Activated T-helper 2 cell treated with anti-CD3 and anti-CD28 coated beads, Interferon-gamma antibody, Interleukin-2, Interleukin-4, amounts not matched to agents 10 μg/mL and 5 μg/mL and 100 μg/mL, durations not matched to agents 14 hours and 24 hours and 36 hours (primary cell): ENCODE measurements at places on chromosomes 1 and 21. TPM values are rescaled to one million over a fixed set of nuclear protein-coding genes. Genes with fewer than 3 reads are reported as not detected.

The SRGAP2 gene
- total RNA-seq: 142 and 157 TPM in 2 replicates

The TMEM269 gene
- total RNA-seq: 0.16 and 0.39 TPM in 2 replicates

GRCh38 chr1:247401310-247402119, 14.5 kb upstream of the NLRP3 start:
- H3K36me3 ChIP-seq: no peaks in the 10 kb centered on the region
- H3K4me3 ChIP-seq: no peak overlapping the region
- H3K27me3 ChIP-seq: peaks cover 54% of the 10 kb centered on the region
- H3K4me1 ChIP-seq: peaks cover 3% of the 10 kb centered on the region
- no peak overlapping the region for H3K27ac ChIP-seq

DNA sequence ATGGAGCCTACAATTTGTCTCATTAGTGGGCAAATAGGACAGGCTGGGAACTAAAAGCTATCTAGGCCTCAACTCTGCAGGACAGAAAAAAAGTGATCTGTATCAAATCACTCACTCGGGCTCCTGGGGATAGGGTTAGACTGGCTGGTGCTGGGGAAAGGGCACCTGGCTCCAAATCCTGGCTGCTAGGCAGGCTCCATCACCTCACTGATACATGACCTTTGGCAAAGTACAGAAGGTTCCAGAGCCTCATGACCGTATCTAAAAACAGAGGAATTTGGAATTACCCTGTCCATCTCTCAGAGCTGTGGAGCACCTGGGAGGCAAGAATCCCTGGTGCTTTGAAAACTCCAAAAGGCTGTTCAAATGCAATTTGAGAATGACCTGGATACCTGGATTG, 51.7 kb downstream of the SUSD4 start:
- peaks cover 2% of the 10 kb centered on the region for H3K27me3 ChIP-seq
- no peak overlapping the region for H3K4me3 ChIP-seq
- H3K27ac ChIP-seq: no peak overlapping the region
- no peaks in the 10 kb centered on the region for H3K4me1 ChIP-seq
- DNase-seq: no peak

- peaks cover 9% of the 10 kb centered on the region for H3K4me1 ChIP-seq
- H3K27ac ChIP-seq: no peak overlapping the region
- peaks cover 70% of the 10 kb centered on the region for H3K36me3 ChIP-seq
- DNase-seq: no peak
- no peaks in the 10 kb centered on the region for H3K27me3 ChIP-seq
These were observed 56.0 kb downstream of the SASS6 start for GRCh38 chr1:100076744-100077143.

- peaks cover 4% of the 10 kb centered on the region for H3K4me1 ChIP-seq
- no peaks in the 10 kb centered on the region for H3K36me3 ChIP-seq
- no peak overlapping the region for H3K27ac ChIP-seq
- no peak for DNase-seq
- peaks cover 2% of the 10 kb centered on the region for H3K27me3 ChIP-seq
- H3K4me3 ChIP-seq: no peak overlapping the region
These were observed 7.0 kb upstream of the POFUT2 start for GRCh38 chr21:45294509-45295291.

DNA sequence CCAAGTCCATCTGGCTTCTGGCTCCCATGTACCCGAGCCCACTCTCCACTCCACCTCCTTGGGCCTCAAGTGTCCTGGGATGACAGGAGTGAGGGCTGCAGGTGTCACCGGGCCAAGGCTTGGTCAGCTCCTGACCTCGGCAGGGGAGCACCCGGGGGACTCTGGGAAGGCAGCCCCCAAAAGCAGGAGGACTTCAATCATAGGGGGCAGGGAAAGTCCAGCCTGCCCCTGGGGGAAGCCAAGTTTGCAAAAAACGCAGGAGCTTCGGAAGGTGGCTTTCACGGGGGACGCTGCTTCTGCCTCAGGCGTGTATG, 56.8 kb downstream of the KCNAB2 start:
- H3K4me3 ChIP-seq: no peak overlapping the region
- H3K27me3 ChIP-seq: no peaks in the 10 kb centered on the region
- no peak overlapping the region for H3K27ac ChIP-seq

DNA sequence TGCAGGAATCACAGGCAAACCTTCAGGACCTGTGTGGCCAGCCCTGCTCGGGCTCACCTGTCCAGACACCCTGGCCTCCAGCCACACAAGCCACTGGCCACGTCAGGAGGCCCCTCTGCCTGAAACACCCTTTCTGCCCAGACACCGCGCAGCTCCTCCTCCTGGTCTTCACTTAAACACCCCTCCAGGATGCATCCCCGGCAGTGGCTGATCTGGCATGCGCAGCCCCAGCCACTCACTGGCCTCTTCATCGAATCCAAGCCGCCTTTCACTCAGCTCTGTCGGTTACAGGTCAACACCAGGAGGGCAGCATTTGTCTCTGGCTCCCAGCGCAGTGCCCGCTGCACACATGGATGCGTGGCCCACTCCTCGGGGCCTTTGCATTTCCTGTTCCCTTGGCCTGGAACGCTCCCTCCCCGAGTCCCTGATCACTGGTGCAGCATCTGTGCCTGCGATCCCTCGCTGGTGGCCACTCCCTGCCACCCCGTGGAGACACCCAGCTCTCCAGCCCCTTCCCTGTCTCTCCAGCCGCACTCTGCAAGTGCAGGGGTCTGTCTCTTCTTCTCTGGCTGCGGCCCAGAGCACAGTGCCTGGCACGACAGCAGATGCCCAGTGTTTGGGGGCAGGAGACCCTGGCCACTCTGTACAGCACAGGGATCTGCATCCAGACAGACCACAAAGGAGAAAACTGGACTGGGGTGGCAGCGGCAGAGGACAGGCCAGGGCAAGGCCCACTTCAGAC, 9.4 kb downstream of the TPRG1L start:
- H3K36me3 ChIP-seq: peaks cover 24% of the 10 kb centered on the region
- no peak overlapping the region for H3K27ac ChIP-seq
- no peaks in the 10 kb centered on the region for H3K27me3 ChIP-seq
- no peak for DNase-seq

DNA sequence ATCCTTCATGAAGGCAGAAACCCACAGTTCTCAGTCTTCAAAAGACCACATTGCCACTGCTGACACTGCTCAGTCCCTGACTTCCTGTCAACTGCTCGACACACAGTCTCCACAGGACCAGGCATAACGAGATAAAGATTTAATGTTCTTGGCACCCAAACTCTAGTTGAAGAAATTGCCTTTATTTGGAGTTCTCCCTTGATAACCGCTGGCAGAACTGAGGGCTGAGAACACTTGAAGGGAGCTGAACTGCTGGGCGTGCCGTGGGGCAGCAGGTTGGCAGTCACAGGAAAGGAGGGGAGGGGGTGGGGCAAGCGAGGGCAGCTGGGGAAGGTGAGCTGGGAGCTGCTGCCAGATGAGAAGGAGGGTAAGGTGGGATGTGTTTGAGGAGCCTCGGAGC, 15.9 kb downstream of the HENMT1 start:
- peaks cover 59% of the 10 kb centered on the region for H3K36me3 ChIP-seq
- H3K4me1 ChIP-seq: peaks cover 63% of the 10 kb centered on the region

- H3K36me3 ChIP-seq: no peaks in the 10 kb centered on the region
- H3K4me3 ChIP-seq: no peak overlapping the region
- H3K27me3 ChIP-seq: no peaks in the 10 kb centered on the region
- DNase-seq: no peak
These were observed 17.6 kb downstream of the SHISA4 start for GRCh38 chr1:201906336-201906735.

DNA sequence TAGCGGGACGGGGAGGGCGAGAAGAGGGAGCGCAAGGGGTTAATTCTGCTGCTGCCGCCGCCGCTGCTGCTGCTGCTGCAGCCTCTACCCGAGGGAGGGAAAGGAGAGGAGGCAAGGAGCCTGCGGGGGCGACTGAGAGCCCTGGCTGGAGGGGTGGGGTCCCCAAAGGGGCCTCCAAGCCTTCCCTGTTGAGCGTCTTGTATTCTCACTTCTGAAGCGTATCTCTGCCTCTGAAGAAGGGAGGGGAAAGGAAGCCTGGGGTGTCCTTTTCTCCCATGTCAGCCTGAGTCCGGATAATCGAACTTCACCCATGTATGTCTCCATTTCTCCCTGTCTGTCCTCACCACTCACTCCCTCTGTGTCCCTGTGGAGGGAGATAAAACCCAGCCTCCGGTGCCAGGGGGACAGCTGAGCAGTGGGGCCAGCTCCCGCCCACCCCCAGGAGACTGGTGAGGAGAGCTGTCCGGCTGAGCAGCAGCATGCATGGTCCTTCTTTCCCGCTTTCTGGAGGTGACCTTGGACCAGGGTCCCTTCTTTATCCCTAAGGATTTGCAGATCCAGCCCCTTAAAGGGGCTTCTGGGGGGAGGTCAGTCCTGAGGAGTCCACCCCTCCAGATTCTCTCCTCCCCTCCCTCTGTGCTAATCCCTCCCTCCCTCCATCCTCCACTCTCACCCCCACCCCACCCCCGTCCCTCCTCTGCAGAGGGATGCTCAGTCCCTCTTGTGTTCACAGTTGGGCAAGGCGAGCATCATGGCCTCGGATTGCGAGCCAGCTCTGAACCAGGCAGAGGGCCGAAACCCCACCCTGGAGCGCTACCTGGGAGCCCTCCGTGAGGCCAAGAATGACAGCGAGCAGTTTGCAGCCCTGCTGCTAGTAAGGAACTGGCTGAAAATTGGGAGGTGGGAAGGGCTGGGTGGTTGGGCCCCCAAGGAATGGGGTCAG, 1.0 kb downstream of the NCDN start:
- no peaks in the 10 kb centered on the region for H3K27me3 ChIP-seq
- peak overlapping the region; percentile 96 for H3K27ac ChIP-seq
- DNase-seq: no peak
- H3K4me3 ChIP-seq: peak overlapping the region; percentile 96
- H3K36me3 ChIP-seq: peaks cover 21% of the 10 kb centered on the region

GRCh38 chr1:192002063-192002462, 156.2 kb upstream of the RGS18 start:
- no peaks in the 10 kb centered on the region for H3K36me3 ChIP-seq
- no peaks in the 10 kb centered on the region for H3K4me1 ChIP-seq
- no peaks in the 10 kb centered on the region for H3K27me3 ChIP-seq
- no peak for DNase-seq

- no peaks in the 10 kb centered on the region for H3K36me3 ChIP-seq
- peak overlapping the region; percentile 79 for H3K4me3 ChIP-seq
- peaks cover 14% of the 10 kb centered on the region for H3K4me1 ChIP-seq
- no peak for DNase-seq
These were observed 1.1 kb downstream of the ZSWIM5 start for GRCh38 chr1:45205011-45205909.
